Activated CD4-positive, alpha-beta T cell treated with anti-CD3 and anti-CD28 coated beads, Interleukin-2, amount 10 ng/mL, durations not matched to agents 7 days and 5 days (primary cell): ENCODE measurements at places on chromosomes 5 and 9. TPM values are rescaled to one million over a fixed set of nuclear protein-coding genes. Genes with fewer than 3 reads are reported as not detected.

The PCDHGA4 gene
- total RNA-seq, result not detected

The NUTM2F gene
- total RNA-seq, result not detected

The PLAA gene
- total RNA-seq, result 33.8 TPM

The CCDC152 gene
- 4.8 TPM for total RNA-seq

The CORO2A gene
- 8.2 TPM for total RNA-seq

The MXD3 gene
- total RNA-seq, result 109 TPM

The RPL35 gene
- total RNA-seq, result 1,403 TPM

The KCNV2 gene
- total RNA-seq, result not detected

The CEP120 gene
- 31.7 TPM for total RNA-seq

The LPAR1 gene
- not detected for total RNA-seq

The PCDHAC2 gene
- not detected for total RNA-seq

The CCDC192 gene
- total RNA-seq, result not detected

The AQP7 gene
- total RNA-seq, result 0.23 TPM

The OR5C1 gene
- not detected for total RNA-seq

The SAP30L gene
- 46.8 TPM for total RNA-seq

The MYMK gene
- not detected for total RNA-seq

The CTNND2 gene
- total RNA-seq, result not detected

The NOXA1 gene
- total RNA-seq, result 1.1 TPM

The PLPP7 gene
- total RNA-seq, result not detected

The INSL6 gene
- total RNA-seq, result not detected

The ACTL7B gene
- not detected for total RNA-seq

The NEUROG1 gene
- not detected for total RNA-seq

The PCDH1 gene
- not detected for total RNA-seq

The LCN9 gene
- not detected for total RNA-seq

The TNFSF15 gene
- total RNA-seq, result 2.0 TPM

The PCDHGC5 gene
- not detected for total RNA-seq

The GAS1 gene
- 0.54 TPM for total RNA-seq

The SMIM33 gene
- 1.2 TPM for total RNA-seq

The CDC20B gene
- total RNA-seq, result 0.12 TPM

The CCNO gene
- total RNA-seq, result not detected

The WNK2 gene
- not detected for total RNA-seq

The FYB1 gene
- total RNA-seq, result 480 TPM

The INSL4 gene
- not detected for total RNA-seq

The HEMGN gene
- total RNA-seq, result 2.9 TPM

The PCDHGB5 gene
- not detected for total RNA-seq

The PRR16 gene
- total RNA-seq, result not detected

The MARCHF3 gene
- 1.5 TPM for total RNA-seq

The PCDHB15 gene
- total RNA-seq, result not detected

The ENTPD2 gene
- not detected for total RNA-seq

The SLC46A2 gene
- not detected for total RNA-seq

The FCN2 gene
- not detected for total RNA-seq

The SLC1A3 gene
- total RNA-seq, result not detected

The HTR1A gene
- not detected for total RNA-seq

The COL15A1 gene
- total RNA-seq, result 0.07 TPM

The NUDT2 gene
- 19.7 TPM for total RNA-seq

The PCDHGA2 gene
- not detected for total RNA-seq

The SOHLH1 gene
- not detected for total RNA-seq
